Right renal pelvis (tissue), 4 donors: ENCODE measurements at places on chromosomes 5 and 9. TPM values are rescaled to one million over a fixed set of nuclear protein-coding genes. Genes with fewer than 3 reads are reported as not detected.

GRCh38 chr9:1916655-1917054 lies 98.5 kb upstream of the SMARCA2 start:
- no peak for DNase-seq

The APBA1 gene
- 15.7 TPM for polyA plus RNA-seq

- no peak for DNase-seq
Measured at GRCh38 chr9:91777292-91777830, 172.7 kb downstream of the ROR2 start.

The GZMA gene
- polyA plus RNA-seq, result 0.58 TPM

- no peak for DNase-seq
Measured at GRCh38 chr5:178588769-178589168, 1.4 kb downstream of the COL23A1 start.
